ENCODE measurements at places on chromosomes 7 and 10.

DNA sequence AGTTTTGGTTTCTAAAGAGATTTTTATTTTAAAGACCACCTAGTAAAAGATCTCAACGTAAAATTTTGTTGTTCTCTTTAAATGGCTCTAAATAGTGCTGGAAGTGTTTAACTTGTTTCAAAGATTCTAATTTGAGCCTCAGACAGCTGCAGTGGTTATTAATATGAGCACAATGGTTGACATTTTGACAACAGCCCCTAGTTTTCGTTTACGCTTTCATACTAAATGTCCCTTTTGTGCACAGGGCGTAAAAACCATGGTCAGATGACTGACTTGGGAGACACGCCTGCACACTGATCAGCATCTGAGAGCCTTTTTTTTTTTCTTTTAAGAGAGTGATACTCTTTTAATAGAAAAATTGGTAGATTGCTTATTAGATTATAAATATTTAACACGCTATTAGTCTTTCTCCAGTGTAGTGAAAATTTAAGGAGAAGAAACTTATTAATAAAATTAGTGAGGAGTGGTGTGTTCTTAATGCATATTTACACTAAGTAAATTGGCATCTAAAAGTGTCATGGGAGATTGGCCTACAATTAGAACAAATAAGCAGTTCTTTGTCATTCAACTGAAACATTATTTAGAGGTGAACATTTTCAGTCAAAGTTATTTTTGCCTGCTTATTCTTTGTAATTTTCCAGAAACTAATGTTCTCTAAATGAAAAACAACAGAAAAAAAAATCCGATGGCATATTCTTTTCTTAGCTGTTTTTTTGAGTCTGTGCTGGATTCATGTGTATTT lies 182.8 kb upstream of the PHYHIPL start:
- DNase-seq, result no peak

DNA sequence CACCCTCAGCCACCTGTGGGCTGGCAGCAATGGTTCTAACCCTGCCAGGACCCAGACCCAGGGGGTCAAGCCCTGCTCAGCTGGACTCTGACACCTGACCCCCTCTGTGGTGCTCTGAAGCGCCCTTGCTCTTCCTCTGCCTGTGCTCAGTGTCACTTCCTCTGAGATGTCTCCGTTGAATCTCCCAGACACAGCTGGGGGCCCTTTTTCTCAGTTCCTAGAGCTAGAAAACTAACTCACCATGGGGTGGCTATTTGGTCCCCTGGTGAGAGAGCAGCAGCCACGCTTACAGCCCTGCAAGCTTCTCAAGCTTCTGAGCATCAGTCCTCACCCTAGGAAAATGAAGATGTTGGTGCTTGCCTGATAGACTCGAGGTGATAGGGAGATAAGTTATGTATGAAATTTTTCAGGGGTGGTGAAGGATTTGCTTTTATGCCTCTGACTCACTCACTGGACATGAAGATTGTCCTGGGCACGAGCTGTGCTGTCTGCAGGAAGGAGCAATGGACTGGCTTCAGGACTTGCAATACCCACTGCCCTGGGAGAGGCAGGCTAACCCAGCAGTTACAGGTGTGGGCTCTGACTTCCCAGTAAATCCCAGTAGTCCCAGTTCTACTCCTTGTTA lies 29.6 kb downstream of the COL13A1 start:
- no peak for DNase-seq

GRCh38 chr7:151251328-151251688 lies 2.8 kb upstream of the SMARCD3 start:
- DNase-seq, result no peak

GRCh38 chr7:91424371-91424770 lies 160.1 kb downstream of the FZD1 start:
- DNase-seq, result no peak

- no peak for DNase-seq
These were observed 90.7 kb downstream of the COL13A1 start for GRCh38 chr10:69892406-69892805.

DNA sequence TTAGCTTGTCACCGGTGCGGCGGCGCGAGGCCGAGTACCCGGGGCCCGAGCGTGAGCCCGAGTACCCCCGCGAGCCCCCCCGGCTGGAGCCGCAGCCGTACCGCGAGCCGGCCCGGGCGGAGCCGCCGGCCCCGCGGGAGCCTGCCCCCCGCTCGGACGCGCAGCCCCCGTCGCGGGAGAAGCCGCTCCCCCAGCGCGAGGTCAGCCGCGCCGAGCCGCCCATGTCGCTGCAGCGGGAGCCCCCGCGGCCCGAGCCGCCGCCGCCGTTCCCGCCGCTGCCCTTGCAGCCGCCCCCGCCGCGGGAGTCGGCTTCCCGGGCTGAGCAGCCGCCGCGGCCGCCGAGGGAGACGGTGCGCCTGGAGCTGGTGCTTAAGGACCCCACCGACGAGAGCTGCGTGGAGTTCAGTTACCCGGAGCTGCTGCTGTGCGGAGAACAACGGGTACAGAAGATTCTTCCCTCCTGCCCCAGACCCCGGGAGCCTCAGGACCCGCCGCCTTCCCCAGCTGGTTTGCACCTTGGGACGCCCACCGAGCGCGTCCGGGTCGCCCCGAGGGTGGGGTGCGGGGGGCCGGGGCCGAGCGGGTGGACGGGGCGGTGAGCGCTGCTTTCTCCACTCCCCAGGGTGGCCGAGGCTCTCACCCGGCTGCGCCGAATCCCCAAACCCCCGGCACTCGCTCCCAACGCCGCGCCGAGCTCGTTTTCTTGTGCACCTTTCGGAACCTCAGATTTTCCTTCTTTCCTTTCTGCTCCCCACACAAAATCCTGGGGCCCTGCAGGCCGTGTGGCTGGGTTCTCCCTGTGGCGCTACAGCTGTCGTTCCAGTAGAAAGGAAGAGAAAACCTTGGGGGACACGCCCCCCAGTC lies 708 bp downstream of the UBN2 start:
- DNase-seq, result peak; percentile 58

GRCh38 chr10:44344727-44345126 lies 40.2 kb downstream of the CXCL12 start:
- DNase-seq, result no peak

GRCh38 chr10:6958254-6958653 lies 378.2 kb upstream of the PRKCQ start:
- DNase-seq, result peak; percentile 78

DNA sequence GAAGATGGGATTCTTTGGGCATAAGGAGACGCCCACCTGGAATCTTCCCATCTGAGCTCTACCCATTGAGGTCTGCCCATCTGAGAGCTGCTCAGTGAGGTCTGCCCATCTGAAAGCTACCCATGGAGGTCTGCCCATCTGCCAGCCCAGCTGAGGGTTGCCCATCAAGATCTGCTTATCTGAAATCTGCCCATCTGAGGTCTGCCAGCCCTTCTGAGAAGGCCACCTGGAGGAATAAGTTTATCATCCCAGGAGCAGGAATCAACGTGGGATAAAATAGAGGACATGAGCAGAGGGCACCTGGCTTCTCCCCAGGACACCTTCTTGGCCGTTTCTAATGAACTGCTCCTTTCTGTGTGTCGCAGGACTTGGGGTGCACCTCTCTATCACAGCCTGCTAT lies 35.3 kb upstream of the PDZD8 start:
- DNase-seq, result peak; percentile 61

DNA sequence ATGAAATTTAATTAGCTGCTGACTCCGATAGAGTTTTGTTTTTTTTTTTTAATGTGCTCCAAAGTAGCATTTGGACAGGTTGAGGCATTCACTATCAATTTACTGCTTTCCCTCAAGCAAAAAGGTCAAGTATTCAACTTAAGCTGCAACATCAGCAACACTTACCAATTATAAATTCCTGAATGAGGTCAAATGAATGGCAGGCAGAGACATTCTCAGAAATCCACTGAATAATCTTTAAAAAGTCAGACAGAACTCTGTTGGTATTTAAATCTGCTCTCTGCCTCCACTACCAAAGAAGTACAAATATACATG lies 62.8 kb downstream of the GSAP start:
- no peak for DNase-seq

DNA sequence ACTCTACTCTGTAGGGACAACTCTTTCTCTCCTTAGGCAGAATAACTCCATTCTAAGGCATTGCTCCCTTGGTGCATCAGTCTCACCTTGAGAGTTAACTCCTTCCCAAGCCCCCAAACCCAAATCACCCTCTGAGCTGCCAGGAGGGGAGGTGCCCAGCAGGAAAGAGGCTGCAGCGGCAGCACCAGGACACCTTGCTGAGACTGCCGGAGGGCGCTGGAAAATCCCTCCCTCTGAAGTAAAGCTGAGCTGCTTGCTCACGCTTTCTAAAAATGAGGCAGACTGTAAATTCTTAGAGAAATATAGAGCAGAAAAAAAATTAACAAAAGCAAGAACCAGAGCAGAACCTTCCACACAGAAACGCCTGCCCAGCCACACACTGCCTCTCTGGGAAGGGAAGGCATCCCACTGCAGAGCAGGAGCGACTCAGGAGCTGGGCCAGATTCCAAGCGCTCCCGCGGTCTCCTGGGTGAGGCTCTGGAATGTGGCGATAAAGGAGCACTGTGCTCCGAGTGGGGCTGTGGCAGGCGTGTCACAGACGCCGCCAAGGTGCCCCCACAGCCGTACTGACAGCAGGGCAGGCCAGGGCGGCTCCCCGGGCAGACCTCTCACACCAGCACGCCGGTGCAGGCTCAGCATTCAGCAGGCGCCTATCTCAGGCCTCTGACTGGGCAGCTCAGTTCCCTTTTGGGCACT lies 202.1 kb downstream of the TNS3 start:
- no peak for DNase-seq

GRCh38 chr7:38550836-38551235 lies 80.3 kb downstream of the AMPH start:
- no peak for DNase-seq

DNA sequence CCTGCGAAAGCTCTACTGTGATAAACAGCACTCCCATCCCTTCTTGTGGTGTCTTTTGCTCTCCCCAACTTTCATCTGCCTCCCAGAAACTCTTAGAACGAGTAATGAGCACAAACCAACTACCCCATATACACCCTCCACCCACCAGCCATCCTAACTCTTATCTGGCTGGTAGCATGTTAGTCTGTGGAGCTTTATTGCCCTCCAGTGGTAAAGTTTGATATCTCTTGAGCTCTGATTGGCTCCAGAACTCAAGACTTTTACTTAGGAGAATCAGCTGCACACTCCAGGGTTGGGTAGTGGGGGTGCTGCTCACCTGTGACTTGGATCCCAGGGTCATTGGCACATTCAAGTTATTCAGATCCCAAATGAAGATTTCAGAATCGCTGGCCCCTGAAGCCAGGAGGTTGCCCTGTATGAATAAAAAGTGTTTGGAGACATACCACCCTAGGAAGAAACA lies 10.9 kb downstream of the SEC31B start:
- peak; percentile 90 for DNase-seq

DNA sequence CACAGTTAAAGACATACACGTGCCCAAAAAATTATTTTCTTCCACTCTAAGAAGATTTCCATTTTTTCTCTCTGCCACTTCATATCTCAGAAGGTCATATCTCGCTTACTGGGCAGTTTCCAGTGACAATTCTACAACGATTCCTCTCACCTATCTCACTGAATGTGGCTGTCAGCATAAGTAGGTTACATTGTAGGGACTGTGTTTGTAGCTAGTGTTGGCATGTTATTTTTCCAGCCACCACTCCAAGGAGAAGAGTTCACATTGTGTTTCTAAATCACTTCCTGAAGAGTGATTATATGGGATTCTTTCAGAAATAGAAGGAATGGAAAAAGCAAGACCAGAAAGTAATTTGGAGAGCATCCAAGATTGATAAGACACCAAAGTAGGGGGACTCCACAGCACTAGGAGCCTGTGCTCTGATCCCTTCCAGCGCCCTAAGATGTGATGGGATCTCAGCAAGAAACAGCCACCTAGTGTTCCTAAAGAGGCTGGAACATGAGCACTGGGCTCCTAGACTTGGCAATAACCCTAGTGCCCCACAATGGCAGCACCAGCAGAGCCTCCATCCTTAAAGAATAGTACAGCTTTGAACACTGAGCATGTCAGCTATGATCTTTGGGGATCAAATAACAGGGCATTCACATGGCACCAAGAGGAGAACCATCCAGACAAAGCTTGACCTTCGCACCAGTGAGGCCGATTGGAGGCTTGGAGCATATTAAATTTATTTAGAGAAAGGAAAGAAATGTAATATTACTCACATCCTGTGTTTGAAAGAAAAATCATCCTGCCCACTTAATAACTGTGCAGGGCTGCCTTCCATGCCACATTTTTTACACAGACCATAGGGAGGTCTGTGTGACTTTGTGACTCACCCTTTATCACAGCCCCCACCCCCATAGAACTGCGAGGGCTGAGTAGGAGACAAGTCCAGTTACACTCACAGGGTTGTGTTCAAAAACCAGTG lies 51.8 kb downstream of the CAV1 start:
- no peak for DNase-seq

GRCh38 chr7:51315393-51316261 lies 982 bp downstream of the COBL start:
- DNase-seq, result no peak

DNA sequence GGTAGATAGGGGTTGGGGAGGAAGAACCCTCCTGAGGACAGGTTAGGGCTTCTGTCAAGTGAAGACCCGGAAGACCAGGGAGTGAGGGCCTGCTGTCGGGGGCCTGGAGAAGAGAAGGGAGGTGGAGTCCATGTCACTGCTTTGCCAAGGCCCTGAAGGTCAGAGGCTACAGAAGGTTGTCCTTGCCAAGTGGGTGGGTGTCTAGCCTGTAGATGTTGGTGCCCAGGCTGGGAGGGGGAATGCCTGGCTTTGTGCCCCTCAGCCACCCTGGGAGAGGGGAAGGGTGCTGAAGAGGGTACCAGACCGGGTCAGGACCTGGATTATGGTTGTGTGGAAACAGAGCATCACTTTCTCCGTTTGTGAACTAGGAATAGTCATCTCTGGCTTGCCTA lies 67.2 kb upstream of the AQP1 start:
- DNase-seq, result no peak

- DNase-seq, result no peak
These were observed 169.1 kb upstream of the PPP1R3A start for GRCh38 chr7:114087653-114088469.

- no peak for DNase-seq
These were observed 223.1 kb upstream of the INHBA start for GRCh38 chr7:41925946-41926345.

DNA sequence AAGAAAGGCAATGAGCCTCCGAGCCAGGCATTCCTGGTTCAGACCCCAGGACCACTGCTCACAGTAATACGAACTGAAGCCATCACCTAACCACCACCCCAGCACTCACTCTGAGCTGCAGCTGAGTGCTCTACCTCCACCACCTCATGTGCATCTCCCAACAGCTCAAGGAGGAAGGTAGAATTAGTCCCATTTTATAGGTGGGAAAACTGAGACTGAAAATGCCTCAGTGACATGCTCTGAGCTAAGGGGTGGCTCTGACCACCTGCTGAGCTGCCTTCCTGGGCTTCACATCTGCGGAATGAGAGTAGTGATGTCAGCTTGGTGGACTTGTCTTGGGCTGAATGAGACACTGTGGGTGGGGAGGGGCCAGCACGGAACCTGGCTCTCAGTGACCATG lies 159.7 kb upstream of the UNC5B start:
- no peak for DNase-seq

- no peak for DNase-seq
These were observed 38.8 kb downstream of the RNLS start for GRCh38 chr10:88544140-88544870.

DNA sequence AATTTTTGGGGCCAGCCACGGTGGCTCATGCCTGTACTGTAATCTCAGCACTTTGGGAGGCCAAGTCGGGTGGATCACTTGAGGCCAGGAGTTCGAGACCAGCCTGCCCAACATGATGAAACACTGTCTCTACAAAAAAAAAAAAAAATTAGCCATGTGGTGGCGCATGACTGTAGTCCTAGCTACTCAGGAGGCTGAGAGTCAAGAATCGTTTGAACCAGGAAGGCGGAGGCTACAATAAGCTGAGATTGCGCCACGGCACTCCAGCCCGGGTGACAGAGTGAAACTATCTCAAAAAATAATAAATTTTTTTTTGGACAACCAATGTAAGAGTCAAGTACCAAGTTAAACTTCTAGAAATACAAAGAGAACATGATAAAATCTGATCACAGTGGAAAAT lies 164.6 kb downstream of the AVL9 start:
- DNase-seq, result no peak
